ENCODE measurements at places on chromosomes 2 and 18.
A peak's percentile ranks its signal among the peaks of the same experiment; 100 is the strongest.

DNA sequence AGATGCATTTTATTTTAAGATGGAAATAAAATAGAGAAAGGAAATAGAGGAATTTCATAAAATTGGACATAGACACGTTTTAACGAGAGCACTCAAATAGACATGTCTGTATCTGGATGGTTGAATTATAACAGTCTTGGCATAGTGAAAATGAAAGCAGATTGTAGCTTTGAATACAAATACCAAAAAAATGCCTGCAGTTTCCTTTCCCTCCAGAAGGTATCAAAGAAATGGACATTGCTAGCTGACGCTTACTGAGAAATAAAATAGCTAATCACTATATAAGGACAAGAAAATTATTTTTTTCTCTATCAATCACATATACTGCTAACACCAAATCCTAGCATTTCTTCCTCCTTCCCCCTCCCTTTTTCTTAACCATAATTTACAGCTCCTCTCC is 11.4 kb upstream of the MAPRE2 start:
- peak; percentile 60 for DNase-seq

GRCh38 chr18:5584746-5585417 is 41.1 kb upstream of the EPB41L3 start:
- no peak for DNase-seq

GRCh38 chr2:176473177-176473576 is 203.9 kb downstream of the MTX2 start:
- peak; percentile 43 for DNase-seq

GRCh38 chr2:134952608-134953007 is 34.0 kb downstream of the CCNT2 start:
- no peak for DNase-seq

GRCh38 chr18:44117821-44118220 is 562.9 kb upstream of the SETBP1 start:
- DNase-seq: no peak

DNA sequence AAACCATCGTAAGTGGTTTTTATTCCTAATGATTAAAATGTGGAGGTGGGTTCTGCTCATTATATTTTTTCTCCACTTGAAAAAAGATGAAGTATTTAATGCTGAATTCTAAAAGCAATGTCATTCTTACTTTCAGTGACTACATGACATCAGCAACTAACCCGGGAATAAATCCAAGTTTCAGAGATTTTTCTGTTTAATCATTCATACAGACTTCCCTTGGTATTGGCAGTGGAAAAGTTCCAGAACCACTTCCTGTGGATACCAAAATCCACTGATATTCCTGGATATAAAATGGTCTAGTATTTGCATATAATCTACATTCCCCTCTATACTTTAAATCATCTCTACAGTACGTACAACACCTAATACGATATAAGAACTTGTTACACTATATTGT is 128.6 kb downstream of the ZNF532 start:
- no peak for DNase-seq

- no peak for DNase-seq
Measured at GRCh38 chr18:7383002-7383980, 152.4 kb downstream of the LRRC30 start.

DNA sequence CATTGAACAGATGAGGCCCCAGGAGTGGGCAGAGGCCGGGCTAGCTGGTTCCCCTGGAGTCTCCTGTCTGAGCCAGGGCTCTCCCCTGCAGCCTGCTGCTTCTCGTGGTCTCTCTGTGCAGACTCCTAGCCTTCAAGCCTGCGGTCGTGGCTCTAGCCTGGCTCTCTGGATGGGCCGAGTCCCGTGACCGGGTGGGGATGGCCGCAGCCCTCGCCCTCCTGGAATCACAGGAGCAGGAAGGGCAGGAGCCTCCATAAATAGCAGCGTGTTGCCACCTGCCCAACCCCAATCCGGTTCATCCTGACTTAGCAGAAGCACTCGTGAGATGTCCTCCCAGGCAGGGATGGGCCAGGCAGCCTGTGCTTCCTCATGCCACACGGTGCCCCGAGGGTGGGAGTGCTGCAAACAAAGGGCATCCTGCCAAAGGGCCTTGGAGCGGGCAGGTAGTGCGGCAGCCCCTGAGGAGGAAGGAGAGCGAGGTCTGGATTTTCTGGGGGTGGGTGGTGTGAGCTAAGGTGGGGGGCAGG is 43.9 kb downstream of the FOSL2 start:
- no peak for DNase-seq

DNA sequence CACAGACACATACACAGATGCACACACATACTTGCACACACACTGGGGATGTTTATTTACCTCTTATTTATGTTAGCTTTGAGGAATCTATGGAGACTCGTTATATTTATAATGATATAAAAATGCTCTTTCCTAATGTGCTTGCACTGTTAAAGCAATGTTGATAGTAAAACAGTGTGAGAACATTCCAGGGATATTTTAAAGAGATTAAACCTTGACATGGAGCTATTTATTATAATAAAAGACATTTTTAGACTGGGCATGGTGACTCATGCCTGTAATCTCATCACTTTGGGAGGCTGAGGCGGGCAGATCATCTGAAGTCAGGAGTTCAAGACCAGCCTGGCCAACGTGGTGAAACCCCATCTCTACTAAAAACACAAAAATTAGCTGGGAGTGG is 557.3 kb upstream of the ZNF804A start:
- no peak for DNase-seq

DNA sequence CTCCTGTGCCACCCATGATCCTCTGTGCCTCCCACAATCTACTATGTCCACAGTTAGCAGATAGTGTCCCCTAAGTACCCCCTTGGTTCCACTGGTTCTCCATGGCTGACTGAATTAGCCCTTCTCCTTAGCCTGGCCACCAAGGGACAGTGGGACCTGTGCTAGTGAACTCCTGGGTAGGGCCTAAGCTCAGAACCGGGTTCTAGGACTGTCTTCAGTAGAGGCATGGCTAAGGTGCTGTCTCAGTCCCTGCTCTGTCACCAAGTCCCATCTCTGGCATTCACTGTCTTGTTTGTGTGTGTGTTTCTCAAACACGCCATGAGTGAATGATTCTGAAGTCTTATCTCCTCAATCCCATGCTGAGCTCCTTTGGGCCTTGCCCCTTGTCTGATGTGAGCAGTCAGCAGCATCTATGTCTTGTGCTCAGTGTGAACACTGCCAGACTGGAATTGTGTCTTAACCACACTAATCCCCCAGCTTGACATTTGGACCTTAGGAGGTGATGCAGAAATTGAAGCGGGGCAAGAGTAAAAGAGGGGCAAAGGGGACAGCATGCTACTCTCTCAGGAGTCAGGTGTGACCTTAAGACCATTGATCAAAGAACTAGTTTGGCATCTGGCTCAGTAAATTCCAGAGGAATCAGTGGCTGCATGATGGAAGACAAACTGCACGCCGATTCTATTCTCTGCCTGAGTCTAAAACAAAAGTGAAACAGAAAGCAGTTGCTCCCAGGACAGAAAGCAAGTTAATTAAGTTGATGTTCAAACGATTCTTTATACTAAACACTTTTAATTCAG is 190.5 kb downstream of the ALPK2 start:
- DNase-seq: no peak

DNA sequence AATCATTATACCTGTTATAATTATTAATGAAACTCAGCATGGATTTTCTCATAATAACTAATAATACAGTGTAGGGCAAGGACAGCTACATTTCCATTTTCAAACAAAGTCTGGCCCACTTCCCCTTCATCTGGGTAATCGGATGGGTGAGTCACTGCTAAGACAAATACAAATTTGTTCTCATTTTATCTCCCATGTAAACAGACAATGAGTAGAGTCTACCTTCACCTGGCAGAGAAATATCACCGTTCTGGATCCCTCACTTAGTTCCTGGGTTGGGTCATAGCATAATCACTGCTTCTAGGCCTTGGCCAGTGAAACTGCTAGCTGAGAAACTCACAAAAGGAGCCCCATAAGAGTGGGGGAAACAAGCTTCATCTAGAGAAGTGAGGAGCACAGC is 9.2 kb downstream of the CNTNAP5 start:
- DNase-seq: no peak

GRCh38 chr2:112199188-112199587 is 55.7 kb downstream of the ZC3H8 start:
- no peak for DNase-seq

GRCh38 chr2:110157153-110157793 is 41.7 kb upstream of the MALL start:
- DNase-seq: peak; percentile 65

GRCh38 chr2:148028781-148029180 is 7.9 kb downstream of the MBD5 start:
- no peak for DNase-seq

- no peak for DNase-seq
Measured at GRCh38 chr2:205988274-205988673, 97.7 kb downstream of the INO80D start.

GRCh38 chr2:7867867-7868266 is 814.0 kb upstream of the ID2 start:
- DNase-seq: peak; percentile 21

DNA sequence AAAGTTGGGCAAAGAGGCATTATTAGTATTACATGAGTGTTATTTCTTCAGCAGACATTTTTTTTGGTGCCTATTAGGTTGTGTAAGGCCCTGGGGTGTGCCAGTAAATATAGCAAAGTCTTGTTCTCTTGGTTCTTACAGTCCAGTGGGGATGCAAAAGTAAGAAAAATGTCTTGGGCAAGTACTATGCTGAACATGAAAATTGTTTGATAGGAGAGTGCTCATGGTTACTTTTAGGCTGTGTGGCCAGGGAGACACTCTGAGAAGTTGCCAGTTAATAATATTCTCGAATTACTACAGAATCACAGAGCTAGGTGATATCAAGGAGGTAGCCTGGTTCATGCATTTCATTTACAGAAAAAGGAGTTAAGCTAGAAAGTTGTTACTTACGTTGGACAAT is 1.9 kb downstream of the AGFG1 start:
- no peak for DNase-seq

- no peak for DNase-seq
Measured at GRCh38 chr2:199590321-199591203, 132.8 kb upstream of the SATB2 start.

DNA sequence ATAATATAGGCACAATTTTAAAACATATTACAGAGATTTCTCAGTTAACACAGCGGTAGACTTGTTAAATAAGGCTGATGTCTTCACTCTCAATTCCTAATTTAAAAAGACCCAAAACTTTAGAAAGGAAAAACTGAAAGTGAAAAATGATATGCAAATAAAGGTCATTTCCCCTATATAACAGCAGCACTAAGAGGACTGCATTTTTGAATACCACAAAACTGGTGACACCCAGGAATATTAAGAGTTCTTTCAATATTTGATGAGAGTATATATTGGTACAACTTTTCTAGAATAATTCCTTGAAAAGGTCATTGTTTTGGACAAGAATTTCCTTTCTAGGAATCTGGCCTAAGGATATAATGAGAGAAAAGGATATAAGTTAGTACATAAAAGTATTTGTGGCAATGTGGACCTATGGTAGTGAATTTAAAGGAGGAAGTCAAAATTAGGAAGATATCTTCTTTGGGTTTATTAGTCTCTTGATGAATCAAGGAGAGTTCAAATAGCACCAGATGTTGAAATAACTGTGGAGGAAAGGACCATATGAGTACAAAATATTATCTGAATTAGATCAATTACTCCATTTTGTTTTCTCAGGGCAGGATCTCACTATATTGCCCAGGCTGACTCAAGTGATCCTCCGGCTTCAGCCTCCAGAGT is 70.3 kb downstream of the TMEM237 start:
- DNase-seq: peak; percentile 33

GRCh38 chr2:45950606-45951005 is 299.1 kb downstream of the PRKCE start:
- no peak for DNase-seq
